Activated naive CD4-positive, alpha-beta T cell treated with anti-CD3 and anti-CD28 coated beads for 36 hours (primary cell): ENCODE measurements at places on chromosomes 11 and 22.

GRCh38 chr22:39808081-39808480 is 85.5 kb downstream of the ENTHD1 start:
- DNase-seq = peak; percentile 55

- no peak for DNase-seq
These were observed 2.9 kb upstream of the ABCC8 start for GRCh38 chr11:17479284-17480214.

DNA sequence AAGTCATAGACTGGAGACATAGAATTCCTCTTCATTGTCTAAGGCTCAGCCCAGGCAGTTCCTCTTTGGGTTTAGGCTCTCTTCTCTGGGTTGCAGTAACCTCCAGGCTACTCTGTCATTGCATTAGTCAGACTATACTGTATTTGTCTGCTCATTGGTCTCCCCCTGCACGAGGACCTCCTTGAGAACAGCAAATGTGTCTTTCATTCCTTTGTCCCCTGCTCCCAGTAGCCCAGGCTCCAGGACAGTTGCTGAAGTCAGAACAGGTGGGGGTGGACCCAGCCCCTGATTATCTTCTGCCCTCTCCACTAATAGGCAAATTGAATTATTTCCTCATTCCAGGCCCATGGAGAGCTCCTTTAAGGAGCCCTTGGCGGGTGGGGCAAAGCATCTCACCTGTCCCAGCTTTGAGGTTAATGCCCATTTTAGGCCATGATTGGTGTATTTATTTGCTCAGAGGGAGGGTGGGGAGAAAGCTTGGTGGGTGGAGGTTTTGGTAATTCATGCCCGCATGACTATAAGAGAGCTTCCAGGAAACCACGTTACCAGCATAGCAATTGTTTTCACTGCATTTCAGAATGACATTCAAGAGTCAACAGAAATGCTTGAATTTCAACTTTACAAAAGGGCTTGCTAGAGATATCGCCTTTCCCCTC is 40.9 kb downstream of the NAV2 start:
- no peak for DNase-seq

DNA sequence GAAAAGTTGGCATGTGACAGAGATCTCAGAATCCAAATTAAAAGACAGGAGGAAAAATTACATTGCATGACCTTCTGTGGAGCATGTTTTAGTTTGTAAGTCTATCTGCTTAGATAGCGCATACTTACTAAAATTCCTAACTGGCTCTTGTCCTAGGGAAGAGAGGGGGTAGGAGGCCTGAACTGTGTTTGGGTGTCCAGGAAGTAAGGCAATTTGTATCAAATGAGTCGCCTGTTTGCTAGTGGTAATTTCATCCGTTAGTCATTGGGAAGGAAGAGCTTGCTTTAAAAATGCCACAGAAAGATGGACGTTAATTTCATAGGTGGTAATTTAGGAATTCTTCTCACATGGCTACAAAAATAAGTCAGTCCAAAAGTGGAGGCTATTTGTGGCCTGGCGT is 18.5 kb downstream of the GRK3 start:
- DNase-seq = no peak

DNA sequence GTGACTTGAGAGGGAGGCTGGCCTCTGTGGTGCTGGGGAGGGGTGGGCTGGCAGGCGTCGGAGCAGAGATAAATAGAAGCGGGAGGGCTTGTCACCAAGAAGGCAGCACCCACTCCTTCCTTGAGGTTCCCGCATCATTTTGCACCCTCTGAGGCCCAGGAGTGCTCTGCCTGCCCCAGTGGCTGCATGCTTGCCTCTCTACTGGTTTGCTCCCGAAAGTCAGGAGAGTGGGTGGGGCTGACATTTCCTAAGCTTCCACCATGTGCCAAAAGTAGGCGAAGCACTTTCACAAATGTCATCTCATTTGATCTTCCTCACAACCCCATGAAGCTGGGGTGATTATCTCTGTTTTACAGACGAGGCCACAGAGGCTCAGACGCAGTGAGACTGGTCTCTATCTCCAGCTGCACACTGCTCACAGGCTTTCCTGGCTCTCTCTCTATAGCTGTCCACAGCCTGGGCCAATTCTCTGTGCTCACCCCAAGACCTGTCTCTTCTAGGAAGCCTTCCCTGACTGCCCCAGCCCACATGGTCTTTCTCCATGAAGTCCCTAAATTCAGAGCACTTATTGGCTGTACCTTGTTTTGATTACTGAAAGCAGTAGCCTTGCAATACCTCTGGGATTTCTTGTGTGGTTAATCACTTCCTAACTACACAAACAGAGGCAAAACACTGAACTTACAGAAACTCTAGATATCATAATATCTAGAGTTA is 2.6 kb upstream of the UCP3 start:
- DNase-seq = peak; percentile 72

DNA sequence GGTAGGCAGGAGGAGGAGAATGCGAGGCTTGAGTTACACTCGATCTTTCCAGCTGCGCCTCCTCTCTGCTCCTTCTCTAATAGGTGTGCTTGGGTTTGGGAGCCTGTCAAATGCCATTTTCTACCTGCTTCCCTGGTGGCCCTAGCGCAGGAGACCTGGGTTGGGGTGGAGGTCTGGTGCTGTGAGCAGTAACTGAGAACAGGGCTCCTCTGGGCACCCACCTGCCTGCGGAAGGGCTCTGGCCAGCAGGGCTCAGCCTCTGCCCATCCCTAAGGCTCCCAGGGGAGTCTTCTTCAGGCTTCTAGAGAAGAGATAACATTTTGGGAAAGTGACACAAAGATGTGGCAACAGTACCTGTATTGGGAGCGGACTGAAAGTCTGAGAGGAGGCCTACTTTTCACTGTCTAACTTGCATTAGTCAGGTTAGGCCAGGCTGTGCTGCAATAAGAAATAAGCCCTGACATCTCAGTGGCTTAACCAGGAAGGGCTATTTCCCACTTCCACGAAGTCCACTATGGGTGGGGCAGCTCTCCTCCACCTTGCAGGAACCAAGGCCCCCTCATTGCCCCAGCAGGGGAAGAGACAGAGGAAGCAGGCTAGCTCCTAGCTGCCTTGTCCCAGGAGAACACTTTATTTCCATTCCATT is 7.7 kb upstream of the LTO1 start:
- no peak for DNase-seq

- DNase-seq = peak; percentile 57
These were observed 34.4 kb upstream of the CALCB start for GRCh38 chr11:15038963-15039362.

GRCh38 chr11:24531528-24531927 is 34.7 kb downstream of the LUZP2 start:
- DNase-seq = no peak

DNA sequence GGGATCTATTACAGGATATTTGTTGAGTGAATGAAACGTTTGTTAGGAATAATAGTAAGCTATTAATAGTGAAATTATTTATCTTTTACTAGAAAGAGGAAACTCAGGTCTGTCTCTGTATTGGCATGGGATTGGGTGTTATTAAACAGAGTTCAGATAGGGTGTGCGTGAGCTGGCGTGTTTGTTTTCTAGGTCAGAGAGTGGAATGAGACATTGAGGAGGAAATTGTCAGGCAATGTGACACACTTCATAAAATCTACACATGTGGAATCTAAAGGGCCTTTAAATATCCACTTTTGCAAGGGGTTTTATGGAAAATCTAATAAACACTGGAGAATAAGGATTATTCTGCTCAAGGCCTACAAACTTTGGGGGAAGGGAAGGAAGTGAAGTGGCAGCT is 552.9 kb downstream of the NTM start:
- DNase-seq = no peak

- peak; percentile 32 for DNase-seq
These were observed at the start of gene GP1BB for GRCh38 chr22:19723232-19723982. GP1BB (plus strand) TSS chr22:19723539; CDS start chr22:19723570, 31 bp downstream.

- DNase-seq = peak; percentile 71
These were observed 5.7 kb downstream of the CDCA5 start for GRCh38 chr11:65078151-65078550.

DNA sequence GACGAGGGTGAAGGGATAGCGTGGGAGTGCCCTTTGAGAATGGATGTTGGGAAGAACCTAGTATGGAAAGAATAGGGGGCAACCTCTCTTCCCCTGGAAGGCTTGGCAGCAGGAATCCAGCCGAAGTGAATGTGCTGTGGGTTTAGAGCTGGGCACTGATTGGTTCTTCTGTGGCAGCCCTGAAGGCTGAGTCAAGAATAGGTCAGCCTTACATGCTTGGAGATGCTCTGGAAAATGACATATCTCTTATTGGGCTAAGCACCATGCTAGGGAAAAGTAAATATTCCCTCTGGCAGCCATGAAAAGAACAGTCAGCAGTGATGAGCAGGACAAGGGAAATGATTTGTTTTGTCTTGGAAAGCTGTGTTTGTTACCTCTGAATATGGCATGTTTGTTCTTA is 149.5 kb downstream of the COMMD9 start:
- DNase-seq = no peak

DNA sequence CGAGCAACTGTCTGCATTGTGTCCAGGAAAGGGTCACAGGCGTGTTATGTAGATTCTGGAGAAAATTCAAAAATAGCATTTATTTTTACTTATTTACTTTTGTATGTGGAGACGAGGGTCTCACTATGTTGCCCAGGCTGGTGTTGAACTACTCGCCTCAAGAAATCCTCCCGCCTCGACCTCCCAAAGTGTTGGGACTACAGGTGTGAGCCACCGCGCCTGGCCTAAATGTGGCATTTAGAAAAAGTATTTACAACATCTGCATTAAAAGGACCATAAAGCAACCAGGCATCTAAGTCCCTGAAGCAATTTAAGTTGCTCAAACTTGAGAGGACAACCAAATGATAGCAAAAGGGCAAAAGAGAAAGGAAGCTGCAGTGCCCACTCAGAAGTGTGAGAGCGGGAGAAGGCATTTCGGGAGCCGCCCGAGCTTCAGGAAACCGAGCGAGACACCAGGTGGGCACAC is 595 bp downstream of the TRIM66 start:
- DNase-seq = peak; percentile 12

DNA sequence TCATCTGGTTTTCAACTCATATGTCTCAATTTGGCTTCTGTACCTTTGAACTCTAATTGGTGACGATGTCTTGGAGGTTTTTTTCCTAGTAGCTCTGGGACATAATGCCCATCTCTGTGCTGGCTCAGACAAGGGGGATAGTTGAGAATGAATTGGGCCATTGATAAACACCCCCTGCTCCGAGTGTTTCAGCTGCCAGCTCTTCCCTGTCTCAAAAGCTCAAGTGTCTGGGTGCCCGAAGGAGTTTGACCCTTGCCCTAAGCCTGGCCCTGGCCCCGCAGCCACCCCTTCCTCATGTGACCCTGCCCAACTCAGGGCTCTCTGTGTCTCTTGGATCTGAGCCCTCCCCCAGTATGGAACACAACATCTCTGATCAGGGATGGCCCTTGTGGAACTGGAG is 3.0 kb downstream of the INSC start:
- no peak for DNase-seq

- DNase-seq = no peak
These were observed 48.5 kb upstream of the MN1 start for GRCh38 chr22:27850000-27850521.

DNA sequence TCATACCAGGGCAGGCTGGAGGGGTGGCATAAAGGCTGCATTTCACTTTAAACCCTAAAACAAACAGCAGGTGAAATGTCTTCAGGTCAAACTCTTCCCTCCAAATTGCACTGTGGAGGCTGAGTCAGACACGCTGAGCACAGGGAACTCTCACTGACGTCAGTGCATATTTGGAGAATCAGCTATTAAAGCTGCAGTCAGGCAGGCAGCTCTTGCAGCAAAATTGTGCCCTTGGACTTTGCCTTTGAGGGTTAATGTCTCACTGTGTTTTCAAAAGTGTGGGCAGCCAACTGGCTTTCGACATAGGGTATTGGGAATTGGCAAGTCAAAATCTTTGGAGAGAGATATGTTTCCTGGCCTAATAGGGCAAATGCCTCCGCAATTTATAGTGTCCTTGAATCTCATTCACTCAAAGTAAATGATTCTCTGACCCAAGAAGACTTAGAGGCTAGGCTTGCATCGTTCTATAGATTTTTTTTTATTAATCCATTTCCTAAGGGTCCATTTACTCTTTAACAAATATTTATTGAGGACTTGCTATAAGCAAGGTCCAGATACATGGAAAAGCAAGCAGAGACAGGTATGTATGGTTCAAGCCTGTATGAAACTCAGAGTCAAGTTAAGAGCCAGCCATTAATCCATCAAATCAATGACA is 27.7 kb upstream of the SMCO4 start:
- DNase-seq = no peak

GRCh38 chr22:42719133-42719532 is 1.5 kb downstream of the A4GALT start:
- no peak for DNase-seq

DNA sequence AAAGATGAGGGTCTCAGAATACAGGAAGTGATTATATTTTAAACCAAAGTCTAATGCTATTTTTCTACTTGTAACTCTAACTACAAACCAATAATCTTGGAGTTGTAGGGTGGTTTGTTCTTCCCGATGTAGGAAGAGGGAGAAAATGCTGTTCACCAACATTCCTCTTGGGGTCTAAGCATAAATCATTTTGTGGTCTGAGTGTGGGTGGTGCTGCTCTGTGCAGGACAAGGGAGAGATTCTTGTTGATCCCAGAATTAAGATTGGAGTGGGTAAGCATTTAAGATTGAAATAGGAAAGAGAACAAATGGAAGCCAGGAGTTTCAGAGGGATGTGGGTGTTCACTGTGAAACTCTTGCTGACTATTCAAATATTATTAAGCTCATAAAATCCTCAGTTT is 38.6 kb upstream of the MMP13 start:
- no peak for DNase-seq

GRCh38 chr22:40193429-40194421 is 16.0 kb downstream of the TNRC6B start:
- DNase-seq = peak; percentile 38

DNA sequence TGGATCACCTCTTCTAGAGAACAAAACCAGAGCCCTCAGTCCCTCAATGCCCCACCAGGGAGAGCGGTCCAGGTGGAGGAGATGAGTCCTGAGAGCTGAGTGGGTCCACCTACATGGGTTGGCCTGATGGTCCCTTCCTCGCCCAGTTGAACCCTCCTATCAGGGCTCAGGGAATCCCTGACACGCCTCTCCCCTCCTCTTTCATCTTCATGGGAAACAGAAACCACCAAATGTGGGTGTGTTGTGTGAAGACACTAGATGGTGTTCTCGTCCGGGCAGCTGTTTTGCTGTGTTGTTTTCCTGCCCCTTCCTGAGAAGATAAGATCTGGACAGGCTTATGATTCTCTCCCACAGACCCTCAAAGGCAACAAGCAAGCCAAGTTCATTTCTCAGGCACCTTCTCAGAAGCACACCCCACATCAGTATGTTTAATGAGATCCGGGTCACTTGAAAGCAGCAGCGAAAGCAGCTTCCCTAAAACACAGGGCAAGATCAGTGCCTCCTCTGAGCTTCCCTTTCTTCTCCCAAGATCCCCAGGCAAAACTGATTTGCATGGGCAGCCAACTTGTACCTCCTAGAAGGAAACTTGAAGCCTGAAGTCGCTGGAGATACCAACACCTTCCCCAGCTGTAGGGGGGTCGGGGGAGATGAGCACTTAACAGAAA is 35.3 kb upstream of the POU2AF1 start:
- peak; percentile 16 for DNase-seq

GRCh38 chr11:567011-567628 is 6.3 kb downstream of the RASSF7 start:
- DNase-seq = no peak

- DNase-seq = peak; percentile 60
These were observed 10.7 kb upstream of the ACCSL start for GRCh38 chr11:44036811-44037657.
